ENCODE measurements at places on chromosomes 7 and 10. TPM values are rescaled to one million over a fixed set of nuclear protein-coding genes. Genes with fewer than 3 reads are reported as not detected.

Gene IFIT1B
- total RNA-seq: not detected

Gene EVX1
- not detected for total RNA-seq

Gene SFTPD
- total RNA-seq: not detected

Gene PLXNA4
- 1.4 TPM for total RNA-seq

Gene FBXL13
- 1.1 TPM for total RNA-seq

Gene TLX1
- not detected for total RNA-seq

Gene RHOBTB1
- total RNA-seq: 0.56 TPM

Gene IL6
- 2.1 TPM for total RNA-seq

Gene PODXL
- 1.8 TPM for total RNA-seq

Gene INHBA
- not detected for total RNA-seq

DNA sequence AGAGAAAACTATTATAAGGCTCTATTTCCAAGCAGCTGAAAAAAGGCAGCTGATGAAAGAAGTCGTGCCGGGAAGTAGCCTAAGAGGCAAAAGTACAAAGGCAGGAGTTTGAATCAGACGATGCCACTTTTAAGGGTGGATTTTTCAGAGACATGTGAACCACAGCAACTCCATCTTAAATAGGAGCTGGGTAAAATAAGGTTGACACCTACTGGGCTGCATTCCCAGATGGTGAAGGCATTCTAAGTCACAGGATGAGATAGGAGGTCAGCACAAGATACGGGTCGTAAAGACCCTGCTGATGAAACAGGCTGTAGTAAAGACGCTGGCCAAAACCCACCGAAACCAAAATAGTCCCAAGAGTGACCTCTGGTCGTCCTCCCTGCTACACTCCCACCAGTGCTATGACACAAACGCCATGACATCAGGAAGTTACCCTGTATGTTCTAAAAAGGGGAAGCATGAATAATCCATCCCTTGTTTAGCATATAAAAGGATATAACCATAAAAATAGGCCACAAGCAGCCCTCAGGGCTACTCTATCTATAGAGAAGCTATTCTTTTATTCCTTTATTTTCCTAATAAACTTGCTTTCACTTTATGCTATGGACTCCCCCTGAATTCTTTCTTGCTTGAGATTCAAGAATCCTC lies 45.5 kb upstream of the PRSS1 start:
- no peak for ATAC-seq

DNA sequence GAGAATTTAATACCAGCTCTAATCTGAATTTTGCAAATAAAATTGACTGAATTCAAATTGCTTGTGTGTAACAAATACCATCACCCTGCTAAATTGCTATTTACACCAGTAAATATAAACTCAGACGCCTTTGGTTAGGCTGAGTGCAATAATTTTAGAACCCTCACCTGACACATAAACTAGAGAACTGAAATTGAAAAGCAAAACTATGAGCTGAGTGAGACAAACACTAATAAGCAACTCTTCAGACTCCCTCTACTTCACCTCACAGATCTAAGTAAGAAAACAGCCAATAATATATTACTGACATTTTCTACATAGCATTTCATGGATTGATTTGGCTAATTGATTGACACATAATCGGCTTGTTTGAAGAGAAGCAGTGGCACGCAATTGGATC lies 621.2 kb downstream of the REEP3 start:
- no peak for ATAC-seq

DNA sequence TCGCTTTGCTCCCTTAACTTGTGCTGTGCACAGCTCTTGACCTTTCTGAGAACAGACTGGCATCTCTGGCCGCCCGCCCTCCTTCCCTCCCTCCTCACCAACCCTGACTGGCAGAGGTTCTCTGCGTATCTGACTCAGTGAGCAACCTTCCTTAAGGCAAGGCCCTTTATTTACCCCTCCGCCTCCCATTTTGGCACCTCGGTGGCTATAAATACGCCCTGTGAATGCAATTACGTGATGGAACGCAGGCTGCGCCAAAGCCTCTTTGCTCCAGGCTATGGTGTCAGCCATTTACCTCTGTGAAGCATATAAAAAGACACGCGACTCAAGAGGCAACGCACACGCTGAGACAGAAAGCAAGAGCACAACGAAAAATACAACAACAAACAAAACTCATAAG lies 764.3 kb downstream of the SUGCT start:
- no peak for ATAC-seq

DNA sequence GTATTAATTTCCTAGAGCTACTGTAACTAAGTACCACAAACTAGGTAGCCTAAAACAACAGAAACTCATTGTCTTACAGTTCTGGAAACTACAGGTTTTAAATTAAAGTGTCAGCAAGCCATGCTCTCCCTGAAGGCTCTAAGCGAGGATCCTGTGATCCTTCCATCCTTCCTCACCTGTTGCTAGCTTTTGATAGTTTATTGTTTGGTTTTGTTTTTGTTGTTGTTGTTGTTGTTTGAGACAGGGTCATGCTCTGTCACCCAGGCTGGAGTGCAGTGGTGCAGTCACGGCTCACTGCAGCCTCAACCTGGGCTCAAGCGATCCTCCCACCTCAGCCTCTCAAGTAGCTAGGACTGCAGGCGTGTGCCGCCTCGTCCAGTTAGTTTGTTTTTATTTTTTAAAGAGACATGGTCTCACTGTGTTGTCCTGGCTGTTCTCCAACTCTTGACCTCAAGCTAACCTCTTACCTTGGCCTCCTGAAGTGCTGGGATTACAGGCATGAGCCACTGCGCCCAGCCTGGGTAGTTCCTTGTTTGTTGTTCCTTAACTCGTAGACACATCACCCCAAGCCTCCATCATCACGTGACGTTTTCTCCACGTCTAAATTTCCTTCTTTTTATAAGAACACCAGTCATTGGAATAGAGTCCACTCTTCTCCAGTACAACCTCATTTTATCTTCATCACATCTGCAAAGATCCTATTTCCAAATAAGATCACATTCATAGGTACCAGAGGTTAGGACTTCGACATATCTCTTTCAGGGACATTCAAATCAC lies 109.1 kb downstream of the AKR1D1 start:
- ATAC-seq: no peak

DNA sequence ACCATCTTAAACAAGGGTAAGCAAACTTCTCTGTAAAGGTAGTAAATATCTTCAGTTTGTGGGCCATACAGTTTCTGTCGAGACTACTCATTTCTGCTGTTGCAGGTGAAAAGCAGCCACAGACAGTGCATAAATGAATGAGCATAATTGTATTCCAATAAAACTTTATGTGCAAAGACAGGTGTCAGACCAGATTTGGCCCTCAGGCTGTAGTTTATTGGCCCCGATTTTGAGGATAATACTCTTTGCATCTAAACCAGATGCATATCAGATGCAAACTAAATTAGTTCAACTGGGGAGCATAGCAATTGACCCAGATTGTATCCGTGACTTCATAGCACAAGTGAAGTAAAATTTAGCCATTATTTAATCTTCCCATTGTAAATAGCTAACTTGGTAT lies 70.0 kb downstream of the SNX10 start:
- no peak for ATAC-seq

DNA sequence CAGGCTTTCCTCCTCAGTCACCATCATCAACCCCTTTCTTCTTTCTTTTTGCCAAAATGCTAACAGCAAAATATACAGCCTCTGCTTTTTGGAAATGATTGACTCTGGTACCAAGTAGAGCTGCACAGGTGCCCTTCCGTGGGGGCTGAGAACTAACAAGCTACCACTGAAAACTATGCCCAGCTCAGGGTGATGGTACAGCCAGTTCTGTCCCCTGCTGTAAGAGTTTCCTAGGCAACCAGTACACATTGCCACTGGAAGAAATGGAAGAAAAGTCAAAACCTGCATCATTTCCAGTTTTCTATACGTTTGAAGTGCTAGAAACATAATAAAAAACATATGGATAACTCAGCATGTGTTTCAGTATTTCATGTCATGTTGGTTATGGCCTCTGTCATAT lies 297.5 kb downstream of the PRKG1 start:
- ATAC-seq: no peak

- no peak for ATAC-seq
These were observed 728 bp downstream of the PARD3 start for GRCh38 chr10:34814223-34814912.

- no peak for ATAC-seq
These were observed 118.2 kb downstream of the CUX1 start for GRCh38 chr7:101935521-101936141.

DNA sequence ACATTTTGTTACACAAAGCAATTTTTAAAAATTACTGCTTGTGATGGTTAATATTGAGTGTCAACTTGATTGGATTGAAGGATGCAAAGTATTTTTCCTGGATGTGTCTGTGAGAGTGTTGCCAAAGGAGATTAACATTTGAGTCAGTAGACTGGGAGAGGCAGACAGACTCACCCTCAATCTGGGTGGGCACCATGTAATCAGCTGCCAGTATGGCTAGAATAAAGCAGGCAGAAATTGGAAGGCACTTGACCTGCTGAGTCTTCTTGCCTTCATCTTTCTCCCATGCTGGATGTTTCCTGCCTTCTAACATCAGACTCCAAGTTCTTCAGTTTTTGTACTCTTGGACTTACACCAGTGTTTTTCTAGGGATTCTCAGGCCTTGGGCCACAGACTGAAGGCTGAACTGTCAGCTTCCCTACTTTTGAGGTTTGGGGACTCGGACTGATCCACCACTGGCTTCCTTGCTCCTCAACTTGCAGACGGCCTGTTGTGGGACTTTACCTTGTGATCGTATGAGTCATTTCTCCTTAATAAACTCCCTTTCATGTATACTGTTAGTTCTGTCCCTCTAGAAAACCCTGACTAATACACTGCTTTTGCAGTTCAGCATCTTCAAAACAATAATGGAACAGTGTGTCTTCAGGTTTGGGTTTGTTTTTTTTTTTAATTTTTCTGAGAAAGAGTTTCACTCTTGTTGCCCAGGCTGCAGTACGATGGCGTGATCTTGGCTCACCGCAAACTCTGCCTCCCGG lies 244.1 kb upstream of the SEMA3C start:
- ATAC-seq: no peak

DNA sequence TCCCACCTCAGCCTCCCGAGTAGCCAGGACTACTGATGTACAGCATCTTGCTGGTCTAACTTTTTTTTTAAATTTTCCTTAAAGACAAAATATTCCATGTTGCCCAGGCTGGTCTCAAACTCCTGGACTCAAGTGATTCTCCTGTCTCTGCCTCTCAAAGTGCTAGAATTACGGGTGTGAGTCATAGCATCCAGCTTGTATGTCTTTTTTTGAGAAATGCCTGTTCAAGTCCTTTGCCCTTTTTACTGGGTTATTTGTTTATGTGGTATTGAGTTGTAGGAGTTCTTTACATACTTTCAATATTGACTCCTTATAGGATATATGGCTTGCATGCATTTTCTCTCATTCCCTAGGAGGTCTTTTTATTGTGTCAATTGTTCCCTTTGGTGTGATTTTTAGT lies 486.4 kb downstream of the MAGI2 start:
- no peak for ATAC-seq

DNA sequence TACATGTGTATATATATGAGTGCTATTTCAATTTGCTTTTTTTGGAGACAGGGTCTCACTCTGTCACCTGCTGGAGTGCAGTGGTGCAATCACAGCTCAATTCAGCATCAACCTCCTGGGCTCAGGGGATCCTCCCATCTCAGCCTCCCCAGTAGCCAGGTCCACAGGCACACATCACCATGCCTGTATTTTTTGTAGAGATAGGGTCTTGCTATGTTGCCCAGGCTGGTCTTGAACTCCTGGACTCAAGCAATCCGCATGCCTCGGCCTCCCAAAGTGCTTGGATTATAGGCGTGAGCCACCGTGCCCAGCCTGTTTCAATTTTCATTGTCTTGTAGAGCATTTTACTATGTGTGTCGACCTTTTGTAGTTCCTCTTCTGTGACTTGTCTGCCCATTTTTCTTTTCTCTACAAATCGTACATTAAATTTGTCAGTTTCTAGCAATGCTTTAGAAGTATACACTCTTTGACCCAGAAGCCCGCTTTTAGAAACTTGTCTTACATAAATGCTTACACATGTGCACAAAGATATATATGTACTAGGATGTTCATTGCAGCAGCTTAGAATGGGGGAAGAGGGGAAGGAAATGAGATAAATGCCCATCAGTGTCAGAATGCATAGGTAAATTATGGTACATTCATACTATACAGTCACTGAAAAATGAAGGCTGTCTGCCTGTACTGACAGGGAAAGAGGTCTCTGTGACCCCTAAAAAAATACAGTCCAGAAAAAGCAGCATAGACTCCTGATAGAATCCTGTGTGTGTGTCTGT lies 12.2 kb upstream of the RFC2 start:
- no peak for ATAC-seq

DNA sequence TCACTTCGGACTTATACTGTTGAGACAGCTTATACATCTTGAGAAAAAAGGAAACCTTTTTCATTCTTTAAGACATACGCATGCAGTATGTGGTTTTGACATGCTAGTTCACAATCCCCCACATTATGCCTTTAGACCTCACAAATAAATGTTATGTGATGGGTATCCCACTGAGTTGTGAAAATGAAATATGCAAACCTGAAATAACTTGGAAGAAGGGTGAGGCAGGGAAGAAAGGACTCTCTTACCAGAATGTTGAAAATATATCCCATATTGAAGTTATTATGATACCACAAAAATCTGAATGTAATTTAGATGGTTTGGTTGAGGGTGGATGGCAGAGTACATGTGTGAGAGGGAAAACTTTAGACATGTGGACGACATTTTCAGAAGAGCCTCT lies 379.8 kb downstream of the BBS9 start:
- ATAC-seq: no peak

- no peak for ATAC-seq
These were observed 187.8 kb downstream of the FAM107B start for GRCh38 chr10:14586901-14587300.

DNA sequence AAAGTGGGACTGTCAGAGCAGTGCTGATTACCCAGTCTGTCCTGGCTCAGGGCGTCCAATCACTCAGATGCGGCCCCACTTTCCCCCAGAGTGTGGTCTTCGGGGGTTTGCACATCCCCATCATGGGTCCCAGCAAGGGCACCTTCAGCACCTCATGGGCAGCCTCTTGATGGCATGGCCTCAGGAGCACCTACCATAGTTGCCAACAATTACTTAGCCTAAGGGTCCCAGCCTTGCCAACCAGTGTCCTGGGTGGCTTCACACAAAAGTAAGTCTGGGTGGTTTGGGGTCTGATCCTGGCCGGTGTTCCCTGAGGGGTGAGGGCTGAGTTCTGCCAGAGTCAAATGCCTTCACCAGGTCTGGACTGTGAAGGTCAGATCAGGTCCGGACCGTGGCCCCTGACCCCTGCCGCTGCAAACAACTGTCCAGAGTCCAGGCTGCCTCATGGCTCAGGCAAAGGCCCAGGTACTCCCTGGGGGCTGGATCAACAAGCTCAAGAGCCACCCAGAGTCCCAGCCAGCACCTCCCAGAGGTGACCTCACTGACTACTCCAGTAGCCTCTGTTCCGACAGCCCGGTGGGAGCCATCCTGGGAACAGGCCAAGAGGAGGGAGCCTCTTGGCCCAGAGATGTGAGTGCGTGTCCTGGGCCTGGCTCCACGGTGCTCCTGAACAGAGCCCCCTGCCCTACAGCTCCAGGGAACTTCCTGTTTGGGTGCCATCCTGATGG lies 6.2 kb upstream of the MARVELD1 start:
- no peak for ATAC-seq

GRCh38 chr7:80060218-80060806 lies 74.3 kb upstream of the GNAI1 start:
- no peak for ATAC-seq
